NCI-H524 treated with DMSO at 0.1 percent for 48 hours (cell line): ENCODE measurements at places on chromosomes 6 and 20.

DNA sequence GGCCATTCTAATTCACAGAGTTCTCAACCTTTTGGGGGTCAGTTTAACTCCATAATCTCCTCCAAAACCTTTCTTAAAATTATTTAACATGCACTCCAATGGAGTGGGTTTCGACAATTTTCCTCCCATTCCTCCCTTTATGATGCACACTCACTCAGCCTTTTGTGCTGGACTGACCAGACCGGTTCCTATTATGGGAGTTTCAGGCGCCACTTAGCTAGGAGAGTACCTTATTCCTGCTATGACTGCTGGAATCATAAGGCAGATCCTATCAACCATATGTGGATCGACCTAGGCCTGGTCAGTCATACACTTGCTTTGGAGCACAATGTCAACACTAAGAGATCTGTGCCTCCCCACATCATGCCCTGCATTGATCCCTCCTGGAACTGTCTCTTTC, 63.9 kb upstream of the MOCS1 start:
- no peak for DNase-seq

- DNase-seq: no peak
Measured at GRCh38 chr20:58470336-58471192, 44.6 kb downstream of the APCDD1L start.

DNA sequence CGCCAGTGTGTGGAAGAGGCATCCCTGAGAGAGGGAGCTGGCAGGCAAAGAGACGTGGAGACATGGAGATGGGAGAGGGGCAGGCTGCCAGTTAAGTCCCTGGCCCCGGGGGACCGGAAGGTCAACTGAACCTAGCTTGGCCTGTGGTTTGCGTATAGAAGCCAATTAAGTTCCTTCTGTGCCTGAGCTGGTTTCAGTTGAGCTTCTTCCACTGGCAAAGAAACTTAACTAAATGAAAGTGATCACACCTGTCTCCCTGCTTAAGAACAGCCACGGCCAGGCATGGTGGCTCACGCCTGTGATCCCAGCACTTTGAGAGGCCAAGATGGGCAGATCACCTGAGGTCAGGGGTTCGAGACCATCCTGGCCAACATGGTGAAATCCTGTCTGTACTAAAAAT, 26.7 kb upstream of the NNAT start:
- DNase-seq: no peak

DNA sequence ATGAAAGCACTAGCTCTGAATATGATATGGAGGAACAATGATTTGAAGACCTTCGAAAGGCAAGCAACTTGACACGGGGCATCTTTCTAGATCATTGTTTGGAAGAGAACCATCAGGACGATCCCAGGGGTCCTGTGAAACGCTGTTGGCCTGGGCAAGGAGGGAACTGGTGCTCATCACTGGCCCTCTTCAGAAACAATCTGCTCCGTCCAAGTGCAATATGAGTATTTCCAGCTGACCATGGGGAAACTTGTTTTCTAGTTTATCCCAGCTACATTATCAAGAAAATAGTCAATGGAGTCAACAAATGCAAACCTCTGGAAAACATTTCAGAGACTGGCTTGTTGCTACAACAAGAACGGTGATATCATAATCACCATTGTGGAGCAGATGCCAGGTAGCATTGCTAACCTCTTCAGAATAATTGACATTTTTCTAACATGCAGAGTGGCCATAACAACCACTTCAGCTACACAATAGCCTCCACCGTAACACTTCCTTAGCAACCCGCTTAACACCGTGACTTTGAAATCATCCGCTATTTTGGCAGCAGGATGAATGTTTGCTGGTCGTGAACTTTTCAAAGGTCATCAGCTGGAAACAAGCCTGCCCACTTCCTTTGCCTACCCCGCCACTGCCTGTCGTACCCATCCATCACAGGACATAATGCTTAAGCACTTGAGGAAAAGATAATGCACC, 112.0 kb upstream of the PDE10A start:
- no peak for DNase-seq

DNA sequence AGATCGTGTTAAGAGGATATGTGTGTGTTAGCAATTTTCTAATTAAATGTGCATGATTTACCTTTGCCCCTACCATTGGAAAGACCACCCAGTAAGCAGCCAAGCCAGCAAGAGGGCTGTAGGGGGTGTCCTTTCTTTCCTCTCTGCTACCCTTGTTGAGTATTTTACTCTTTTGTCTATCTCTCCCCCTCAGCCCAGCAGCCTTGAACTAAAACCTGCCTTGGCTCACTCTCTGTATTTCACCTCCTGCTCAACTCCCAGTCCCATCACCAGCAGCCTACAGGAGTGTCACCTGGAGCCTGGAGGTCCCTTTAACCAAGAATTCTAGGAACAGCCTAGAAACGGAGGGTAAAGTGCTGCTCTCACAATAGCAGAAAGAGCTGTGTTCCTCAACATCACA, 81.0 kb downstream of the HIVEP2 start:
- DNase-seq: no peak

GRCh38 chr20:55582498-55582897, 422.8 kb downstream of the CBLN4 start:
- no peak for DNase-seq

- no peak for DNase-seq
Measured at GRCh38 chr20:8964959-8965562, 103.8 kb upstream of the PLCB4 start.

GRCh38 chr6:130725551-130725950, 101.7 kb upstream of the SMLR1 start:
- DNase-seq: no peak

DNA sequence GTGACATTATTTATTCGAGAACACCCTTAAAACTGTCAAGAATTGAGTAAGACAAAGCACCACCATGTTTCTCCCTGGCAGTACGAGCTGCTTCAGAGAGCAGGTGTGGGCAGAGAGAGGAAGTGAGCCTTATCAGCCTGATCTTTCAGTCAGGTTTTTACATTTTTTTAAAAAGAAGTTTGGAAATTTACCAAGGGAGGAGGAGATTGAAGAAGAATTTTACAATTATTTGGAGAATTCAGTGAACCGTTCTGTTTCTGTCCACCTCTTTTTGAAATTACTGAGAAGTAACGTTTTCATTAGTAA, 75.5 kb downstream of the ZDHHC14 start:
- no peak for DNase-seq

DNA sequence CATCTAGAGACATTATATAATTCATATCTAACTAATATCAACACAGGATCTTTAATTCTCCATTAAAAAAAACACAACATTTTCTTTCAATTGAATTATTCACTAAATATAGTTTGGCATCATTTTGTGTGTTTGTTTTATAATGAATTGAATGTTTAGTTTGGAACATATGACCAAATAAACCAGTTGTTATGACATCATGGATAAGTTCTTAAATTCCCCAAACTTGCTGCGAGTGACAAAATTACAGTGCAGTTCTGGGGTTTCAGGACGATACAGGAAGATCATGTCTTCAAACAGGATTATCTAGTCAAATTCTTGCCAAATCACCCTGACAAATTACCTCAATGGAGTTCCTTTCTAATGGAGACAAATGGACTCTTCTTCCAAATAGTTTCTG, 473.6 kb downstream of the EPM2A start:
- no peak for DNase-seq

GRCh38 chr20:24479595-24479994, 10.2 kb downstream of the SYNDIG1 start:
- DNase-seq: no peak

- no peak for DNase-seq
Measured at GRCh38 chr20:37209661-37210314, 30.4 kb upstream of the MROH8 start.

GRCh38 chr6:142914369-142914768, 30.6 kb downstream of the HIVEP2 start:
- DNase-seq: no peak

DNA sequence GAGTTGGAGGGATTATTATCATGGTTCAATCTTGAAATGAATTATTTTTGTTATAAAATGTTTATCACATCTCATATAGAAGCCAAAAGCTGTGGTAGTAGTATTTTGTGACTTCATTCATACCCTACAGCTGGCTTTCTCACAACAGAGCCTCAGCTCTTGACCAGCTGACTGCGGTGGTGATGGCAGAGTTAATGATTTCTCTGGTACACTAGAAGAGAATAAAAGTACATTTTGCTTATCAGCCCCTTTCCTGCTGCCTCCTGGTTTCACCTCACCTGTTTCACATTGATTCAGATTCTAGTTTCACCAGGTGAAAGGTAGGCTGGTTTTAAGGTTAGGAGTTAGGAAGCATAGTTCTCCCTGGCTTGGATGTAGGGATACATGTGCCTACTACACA, 55.7 kb downstream of the AFG1L start:
- no peak for DNase-seq

GRCh38 chr6:32906539-32906938, 34.3 kb downstream of the HLA-DMB start:
- no peak for DNase-seq

DNA sequence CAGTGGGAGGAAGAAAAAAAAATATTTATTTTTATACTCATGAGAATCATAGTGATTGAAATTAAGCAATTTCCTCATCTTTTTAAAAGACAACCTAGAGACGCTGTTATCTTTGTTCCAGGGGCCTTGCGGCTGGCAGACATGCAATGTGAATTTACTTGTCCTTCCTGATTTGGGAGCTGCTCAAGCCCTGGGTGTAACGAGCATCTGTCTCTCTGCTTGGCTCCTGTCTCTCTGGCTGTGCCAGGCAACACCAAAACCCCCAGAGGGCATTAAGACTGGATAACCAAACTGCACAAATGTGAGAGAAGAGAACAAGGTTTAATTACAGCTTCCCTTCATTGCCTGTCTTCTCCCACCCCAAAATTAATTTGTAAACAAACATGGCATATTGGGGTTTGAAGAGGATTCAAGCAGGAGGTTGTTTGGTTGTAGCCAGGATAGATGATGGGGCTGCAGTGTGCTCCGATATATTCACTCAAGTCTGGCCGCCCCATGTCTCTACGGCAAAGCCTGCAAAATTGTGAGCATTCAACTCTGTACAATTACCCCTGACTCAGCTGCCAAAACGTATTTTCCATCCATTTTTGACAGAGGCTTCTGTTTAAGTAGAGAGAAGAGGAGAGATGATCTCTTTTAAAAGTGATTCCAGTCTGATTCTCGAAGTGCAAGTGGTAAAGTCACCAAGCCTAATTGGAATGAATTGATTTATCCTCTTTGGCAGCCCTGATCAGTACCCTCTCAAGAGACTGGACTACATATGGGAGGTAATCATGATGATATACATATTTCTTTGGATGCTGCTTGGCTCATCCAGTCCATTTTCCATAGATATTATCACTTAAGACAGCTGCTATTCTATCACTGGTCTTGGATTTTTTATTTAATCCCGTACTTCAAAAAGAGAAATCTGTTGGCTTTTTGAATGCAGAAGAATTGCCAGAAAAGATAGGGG, 170.2 kb downstream of the SLC24A3 start:
- peak; percentile 61 for DNase-seq

GRCh38 chr6:64335195-64335594, 699.6 kb downstream of the PHF3 start:
- DNase-seq: no peak

GRCh38 chr6:69957985-69958559, 91.7 kb downstream of the COL19A1 start:
- peak; percentile 82 for DNase-seq

GRCh38 chr6:108589244-108589791, 28.6 kb downstream of the FOXO3 start:
- no peak for DNase-seq

DNA sequence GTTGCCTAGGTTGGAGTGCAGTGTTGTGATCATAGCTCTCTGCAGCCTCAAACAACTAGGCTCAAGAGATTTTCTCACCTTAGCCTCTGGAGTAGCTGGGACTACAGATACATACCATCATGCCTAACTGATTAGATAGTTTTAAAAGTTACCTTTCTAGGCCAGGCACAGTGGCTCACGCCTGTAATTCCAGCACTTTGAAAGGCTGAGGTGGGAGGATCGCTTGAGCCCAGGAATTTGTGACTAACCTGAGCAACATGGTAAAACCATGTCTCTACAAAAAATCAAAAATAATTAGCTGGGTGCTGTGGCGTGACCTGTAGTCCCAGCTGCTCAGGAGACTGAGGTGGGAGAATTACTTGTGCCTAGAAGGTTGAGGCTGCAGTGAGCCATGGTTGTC, 41.2 kb downstream of the SLC17A5 start:
- no peak for DNase-seq

- DNase-seq: no peak
Measured at GRCh38 chr20:50496773-50497385, 13.3 kb upstream of the PTPN1 start.

GRCh38 chr20:1369970-1370369, 22.9 kb downstream of the FKBP1A start:
- peak; percentile 82 for DNase-seq

DNA sequence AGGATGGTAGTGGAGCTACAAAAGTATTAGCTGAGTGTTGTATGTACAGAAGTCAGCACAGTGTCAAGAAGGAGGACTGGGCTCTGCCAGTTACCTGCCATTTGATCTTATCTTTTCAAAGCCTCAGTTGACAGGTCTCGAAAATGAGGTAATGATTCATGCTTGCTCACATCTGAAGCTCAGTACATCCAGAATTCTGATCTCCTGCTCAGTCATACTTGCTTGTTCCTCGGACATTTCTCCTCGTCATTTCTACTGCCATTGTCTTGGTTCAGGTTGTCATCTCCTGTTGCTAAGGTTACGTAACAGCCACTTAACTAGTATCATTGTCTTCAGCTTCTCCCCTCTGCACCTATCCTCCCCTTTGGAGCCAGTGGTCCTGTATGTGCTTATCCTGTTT, 89.5 kb downstream of the SLX4IP start:
- no peak for DNase-seq

- no peak for DNase-seq
Measured at GRCh38 chr20:31473331-31474096, 1.4 kb downstream of the DEFB124 start.

DNA sequence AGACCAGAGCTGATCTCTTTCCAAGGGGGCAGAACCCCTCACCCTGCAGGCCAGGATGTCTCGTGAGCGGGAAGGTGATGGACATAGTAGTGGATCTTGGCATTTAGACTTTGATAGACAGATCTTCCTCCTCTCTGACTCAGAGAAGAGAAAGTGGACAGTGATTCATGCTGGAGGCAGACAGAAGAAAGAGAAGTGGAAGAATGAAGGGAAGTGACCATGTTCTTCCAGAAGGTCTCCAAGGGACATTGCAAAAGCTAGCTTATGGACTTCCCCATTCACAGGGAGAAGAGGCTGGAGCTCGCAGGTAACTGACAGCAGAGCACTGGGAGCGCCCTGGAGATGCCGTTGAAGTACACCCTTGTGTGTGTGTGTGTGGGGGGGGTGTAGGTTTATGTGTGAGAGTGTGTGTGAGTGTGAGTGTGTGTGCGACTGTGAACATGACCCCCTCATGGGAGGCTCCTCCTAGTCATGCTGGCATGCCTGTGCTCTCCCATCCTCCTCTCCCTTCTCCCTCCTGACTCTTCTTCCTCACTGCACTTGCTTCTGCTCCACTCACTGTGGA, 8.0 kb upstream of the RAET1L start:
- DNase-seq: no peak

- no peak for DNase-seq
Measured at GRCh38 chr6:137750297-137750696, 116.8 kb upstream of the TNFAIP3 start.

DNA sequence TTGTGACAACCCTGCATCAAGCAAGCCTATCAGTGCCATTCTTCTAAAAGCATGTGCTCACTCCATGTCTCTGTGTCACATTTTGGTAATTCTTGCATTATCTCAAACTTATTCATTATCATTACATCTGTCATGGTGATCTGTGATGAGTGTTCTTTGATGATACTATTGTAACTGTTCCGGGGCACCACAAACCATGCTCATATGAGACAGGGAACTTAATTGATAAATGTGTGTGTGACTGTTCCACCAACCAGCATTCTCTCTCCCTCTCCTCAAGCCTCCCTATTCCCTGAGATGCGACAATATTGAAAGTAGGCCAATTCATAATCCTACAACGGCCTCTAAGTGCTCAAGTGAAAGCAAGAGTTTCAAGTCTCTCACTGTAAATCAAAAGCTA, 4.0 kb downstream of the HUS1B start:
- no peak for DNase-seq
